ENCODE measurements at places on chromosomes 6 and 20.

- DNase-seq = no peak
These were observed 69.3 kb downstream of the KIF13A start for GRCh38 chr6:17917837-17918763.

GRCh38 chr20:24643731-24644626 is 174.6 kb downstream of the SYNDIG1 start:
- DNase-seq = no peak

DNA sequence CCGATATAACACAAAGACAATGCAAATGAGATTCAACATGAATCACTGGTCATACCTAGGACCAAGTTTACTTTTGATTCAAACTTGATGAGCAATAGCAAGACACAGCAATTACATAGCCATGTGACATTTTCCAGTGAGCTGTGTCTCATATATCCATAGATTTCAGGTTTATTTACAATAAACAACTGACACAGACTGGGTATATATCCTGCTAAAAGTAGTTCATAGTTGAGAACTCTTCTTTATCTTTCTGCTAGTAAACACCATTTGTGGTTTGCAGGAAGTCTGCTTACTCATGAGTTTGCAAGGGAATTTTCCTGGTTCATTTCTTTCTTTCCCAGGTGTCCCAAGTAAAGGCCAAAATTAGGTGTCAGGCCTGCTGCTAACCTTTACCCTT is 343.4 kb downstream of the KIF16B start:
- DNase-seq = no peak

- no peak for DNase-seq
These were observed 360.4 kb upstream of the JARID2 start for GRCh38 chr6:14885498-14885897.

- no peak for DNase-seq
These were observed 284.5 kb downstream of the HTR1B start for GRCh38 chr6:77178821-77179220.

- DNase-seq = no peak
These were observed 103.6 kb downstream of the COL12A1 start for GRCh38 chr6:75102301-75102700.

DNA sequence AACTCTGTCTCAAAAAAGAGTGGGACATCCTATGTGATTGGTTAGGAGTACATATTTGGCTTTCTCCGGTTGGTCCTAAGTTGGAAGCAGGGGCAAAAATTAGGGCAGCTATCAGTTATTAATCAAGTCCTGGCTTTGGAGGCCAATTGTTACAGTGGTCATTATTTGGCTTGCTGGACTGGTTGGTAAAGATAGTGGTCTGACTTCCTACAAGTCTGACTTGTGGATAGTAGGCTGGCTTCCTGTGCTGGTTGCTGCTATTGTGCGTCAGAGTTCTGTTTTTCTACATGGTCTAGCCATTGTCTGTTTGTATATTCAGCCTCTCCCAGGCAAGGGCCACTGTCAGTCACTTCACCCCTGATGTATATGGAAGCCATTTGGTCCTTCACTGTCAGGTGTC is 7.0 kb downstream of the ACOT8 start:
- DNase-seq = no peak

- DNase-seq = peak; percentile 35
These were observed 367.0 kb upstream of the MARCKS start for GRCh38 chr6:113489952-113490746.

- DNase-seq = peak; percentile 50
These were observed 43.0 kb upstream of the PTGIS start for GRCh38 chr20:49610691-49611538.

GRCh38 chr6:5729080-5729434 is 277.7 kb downstream of the NRN1 start:
- DNase-seq = peak; percentile 64

DNA sequence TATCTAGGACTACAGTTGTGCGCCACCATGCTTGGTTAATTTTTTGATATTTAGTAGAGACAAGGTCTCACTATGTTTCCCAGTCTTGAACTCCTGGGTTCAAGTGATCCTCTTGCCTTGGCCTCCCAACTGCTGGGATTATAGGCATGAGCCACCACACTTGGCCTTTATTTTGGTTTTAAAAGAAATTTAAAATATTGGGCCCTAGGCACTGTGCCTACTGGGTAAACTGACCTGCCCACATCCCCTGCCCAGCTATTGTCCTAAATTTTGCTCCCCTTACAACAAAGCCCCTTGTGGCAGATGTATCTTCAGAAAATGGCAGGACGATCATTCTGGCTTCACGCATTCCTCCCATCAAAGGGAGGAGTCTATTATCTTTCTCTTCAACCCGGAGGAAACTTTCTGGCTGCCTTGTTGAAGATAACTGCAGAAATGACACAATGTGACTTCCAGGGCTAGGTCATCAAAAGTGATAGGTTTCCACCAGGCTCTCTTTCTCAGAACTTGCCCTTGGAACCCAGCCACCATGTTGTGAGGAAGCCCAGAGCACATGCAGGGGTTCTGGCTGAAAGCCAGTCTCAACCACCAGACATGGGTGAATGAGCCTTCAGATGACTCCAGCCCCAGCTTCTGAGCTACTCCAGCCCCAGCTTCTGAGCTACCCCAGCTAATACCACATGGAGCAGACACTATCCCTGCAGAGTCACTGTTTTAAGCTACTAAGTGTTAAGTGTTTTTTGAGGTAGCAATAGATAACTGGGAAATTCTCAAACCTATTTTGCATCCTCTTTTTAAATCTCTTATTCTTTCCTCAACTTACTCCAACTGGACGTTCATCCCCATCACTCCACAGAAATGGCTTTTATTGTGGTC is 4.6 kb upstream of the GUCA1B start:
- no peak for DNase-seq

- DNase-seq = no peak
These were observed 27.1 kb downstream of the CD83 start for GRCh38 chr6:14144678-14145113.

DNA sequence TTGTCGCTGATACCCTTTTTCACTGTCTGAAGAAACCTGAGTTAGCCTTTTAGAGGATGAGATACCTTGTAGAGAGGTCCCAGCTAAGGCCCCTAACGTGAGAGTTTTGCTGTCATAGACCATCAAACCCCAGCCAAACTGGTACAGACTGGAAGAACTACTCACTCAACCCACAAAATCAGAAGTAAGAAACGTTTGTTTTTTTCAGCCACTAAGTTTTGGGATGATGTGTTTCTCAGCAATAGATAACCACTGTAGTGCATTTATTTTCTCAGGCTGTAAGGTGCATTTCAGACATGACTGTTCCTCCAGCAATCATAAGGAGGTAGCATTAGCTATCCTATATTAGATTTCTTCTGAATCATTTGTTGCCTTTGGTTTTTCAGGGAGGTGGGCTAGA is 407.3 kb upstream of the FLRT3 start:
- DNase-seq = no peak

DNA sequence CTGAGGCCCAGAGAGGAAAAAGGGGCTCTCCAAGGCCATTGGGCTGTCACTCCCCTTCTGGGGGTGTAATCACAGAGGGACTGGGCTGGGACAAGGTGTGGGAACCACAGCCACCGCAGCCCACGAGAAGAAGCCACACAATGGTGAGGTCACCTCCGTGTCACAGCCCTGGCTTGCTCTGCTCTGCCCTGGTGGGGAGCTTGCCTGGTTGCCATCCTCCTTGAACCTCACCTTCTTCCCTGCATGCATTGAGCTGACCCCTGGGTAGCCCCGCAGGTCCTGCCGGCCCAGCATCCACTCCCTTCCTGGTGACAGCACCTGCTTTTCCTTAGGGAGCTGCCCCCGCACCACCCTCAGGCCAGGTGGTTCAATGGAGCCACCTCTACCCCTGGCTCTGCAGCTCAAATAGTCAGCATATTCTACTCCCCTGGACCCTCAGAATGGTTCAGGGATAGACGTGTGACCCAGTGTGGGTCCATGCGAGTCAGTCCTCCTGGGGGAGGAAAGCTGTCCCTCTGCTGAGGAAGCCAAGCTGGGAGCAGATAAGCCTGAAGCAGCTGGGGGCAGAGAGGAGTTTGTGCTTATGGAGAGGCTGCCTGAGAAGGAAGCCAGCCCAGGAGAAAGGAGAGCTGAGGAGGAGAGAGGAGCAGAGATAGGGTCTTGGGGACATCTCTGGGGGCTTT is 21.3 kb downstream of the RBM38 start:
- DNase-seq = no peak

- DNase-seq = no peak
These were observed 57.1 kb downstream of the PSMG4 start for GRCh38 chr6:3315841-3316240.

- no peak for DNase-seq
These were observed 1321.1 kb upstream of the GJE1 start for GRCh38 chr6:140811642-140812041.

DNA sequence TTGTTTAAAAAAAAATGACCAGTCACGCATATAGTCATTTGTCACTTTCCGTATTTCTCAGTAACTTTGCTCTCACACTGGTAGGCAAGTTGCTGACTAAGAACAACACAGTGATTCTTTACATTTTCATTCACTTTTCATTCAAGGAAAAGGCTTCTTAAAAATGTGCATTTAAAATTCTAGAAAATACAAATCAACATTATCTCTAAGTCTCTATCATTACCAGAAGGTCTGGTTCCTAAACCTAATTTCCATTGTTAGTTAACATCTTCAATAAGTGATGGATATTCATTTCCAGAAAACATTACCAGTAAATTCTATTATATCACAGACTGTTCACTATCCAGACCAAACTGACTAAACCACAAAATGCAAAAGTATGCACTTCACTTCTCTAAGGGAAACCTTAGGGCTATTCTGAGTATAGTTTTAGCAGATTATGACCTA is 115.3 kb downstream of the AHI1 start:
- no peak for DNase-seq

- no peak for DNase-seq
These were observed 33.2 kb upstream of the VGLL2 start for GRCh38 chr6:117232196-117232595.

- DNase-seq = peak; percentile 91
These were observed 9.2 kb downstream of the CPNE5 start for GRCh38 chr6:36829919-36830544.

DNA sequence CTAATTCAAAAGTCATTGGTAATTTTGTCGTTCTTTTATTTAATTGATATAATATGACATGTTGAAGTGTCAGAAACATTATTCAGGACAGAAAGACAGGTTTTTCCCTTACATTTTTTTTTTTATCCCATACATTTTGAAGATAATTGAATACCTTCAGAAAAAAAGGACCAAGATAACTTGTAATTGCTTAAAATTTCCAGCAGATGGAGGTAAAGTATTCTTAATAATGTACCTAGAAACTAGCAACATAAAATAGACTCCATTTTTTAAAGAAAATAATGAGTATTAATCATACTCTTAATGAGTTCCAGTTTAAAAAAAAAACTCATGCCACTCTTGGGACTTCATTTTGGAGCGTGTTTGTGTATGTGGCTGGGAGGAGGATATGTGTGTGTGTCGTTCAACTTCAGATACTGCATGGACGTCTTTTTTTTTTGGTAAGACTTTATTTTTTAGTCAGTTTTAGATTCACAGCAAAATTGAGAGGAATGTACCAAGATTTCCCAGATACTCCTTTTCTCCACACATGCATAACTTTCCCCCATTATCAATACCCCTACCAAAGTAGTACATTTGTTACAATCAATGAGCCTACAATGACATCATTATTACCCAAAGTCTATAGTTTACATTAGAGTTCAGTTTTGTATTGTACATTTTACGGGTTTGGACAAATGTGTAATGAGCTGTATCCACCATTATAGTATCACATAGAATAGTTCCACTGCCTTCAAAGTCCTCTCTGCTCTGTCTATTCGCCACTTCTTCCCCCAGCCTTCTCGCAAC is 79.4 kb downstream of the ROS1 start:
- peak; percentile 45 for DNase-seq

- no peak for DNase-seq
These were observed 25.5 kb upstream of the VEGFA start for GRCh38 chr6:43744491-43744890.

- DNase-seq = no peak
These were observed 211.6 kb downstream of the SLC24A3 start for GRCh38 chr20:19423900-19424620.

DNA sequence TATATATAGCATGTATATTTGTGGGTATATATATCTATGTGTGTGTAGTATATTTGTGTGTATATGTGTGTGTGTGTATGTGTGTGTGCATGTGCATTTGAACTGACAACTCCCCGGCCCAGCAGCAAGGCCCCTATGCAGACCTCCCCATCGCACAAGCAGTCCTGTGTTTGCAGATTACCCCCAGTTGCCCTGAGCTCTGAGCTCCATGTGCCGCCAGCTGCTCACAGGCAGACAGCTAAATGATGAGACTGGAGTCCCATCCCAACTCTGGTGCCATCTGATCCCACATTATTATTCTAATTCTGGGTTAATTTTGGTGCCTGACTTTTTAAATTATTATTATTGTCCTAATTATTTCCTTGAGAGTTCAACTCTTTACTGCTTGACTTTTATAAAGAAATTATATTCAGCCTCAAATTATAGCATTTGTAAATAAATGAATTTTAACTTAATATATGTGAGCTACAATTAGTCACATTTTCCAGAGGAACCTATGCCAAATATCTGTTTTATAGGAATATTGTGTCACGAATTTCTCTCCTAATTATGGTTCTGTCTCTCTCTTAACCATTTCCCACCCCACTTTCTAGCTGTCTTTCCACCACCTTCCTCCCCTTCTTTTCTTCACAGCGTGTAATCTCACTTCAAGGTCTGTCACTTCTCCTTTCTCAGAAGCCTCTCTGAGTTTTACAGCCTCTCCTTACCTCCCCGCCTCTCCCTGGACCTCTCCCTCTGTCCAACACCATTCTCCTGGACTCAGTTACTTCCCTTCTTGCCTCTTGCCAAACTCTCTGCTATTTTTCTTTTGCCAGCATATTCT is 90.6 kb upstream of the SYNDIG1 start:
- DNase-seq = no peak

DNA sequence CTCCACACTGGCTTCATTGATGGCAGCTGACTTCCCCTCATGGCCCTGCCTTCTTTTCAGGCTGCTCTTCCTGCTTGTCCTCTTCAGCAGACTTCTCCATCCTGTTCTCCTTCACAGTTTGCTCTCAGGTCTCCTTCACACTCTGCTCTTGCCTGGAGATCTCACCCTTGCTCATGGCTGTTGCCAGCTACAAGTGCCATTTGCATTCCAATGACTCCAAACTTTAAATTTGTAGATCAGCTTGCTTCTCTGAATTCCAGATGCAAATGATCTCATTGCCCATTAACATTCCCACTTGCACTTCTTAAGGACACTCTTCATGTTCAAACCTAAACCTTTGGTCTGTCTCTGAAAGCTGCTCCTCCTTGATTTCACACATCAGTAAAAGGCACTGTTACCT is 343.0 kb downstream of the QKI start:
- DNase-seq = no peak

- no peak for DNase-seq
These were observed 41.4 kb upstream of the CLIC5 start for GRCh38 chr6:46056906-46057529.

DNA sequence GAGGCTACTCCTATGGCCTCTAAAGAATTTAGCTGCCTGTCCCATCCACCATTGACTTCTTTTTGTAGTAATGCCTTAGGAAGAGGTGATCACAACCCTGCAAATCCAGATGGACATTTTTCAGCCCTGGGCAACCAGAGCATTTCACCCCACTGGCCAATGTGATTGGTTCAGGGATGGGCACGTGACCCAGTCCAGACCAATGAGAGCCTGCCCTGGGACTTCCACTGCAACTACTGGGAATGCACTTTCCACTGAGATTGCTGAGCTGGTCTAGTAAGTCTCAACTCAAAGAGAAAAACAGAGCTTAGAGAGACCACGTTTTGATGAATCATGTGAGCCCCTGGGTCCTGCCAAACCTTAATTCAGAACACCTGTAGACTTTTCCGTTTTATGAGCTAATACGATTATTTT is 8.9 kb upstream of the UBE2V1 start:
- DNase-seq = no peak

Data from DMS79 treated with DMSO at 0.1 percent for 48 hours (cell line).